ENCODE measurements at places on chromosomes 16 and 17. TPM values are rescaled to one million over a fixed set of nuclear protein-coding genes. Genes with fewer than 3 reads are reported as not detected.

DNA sequence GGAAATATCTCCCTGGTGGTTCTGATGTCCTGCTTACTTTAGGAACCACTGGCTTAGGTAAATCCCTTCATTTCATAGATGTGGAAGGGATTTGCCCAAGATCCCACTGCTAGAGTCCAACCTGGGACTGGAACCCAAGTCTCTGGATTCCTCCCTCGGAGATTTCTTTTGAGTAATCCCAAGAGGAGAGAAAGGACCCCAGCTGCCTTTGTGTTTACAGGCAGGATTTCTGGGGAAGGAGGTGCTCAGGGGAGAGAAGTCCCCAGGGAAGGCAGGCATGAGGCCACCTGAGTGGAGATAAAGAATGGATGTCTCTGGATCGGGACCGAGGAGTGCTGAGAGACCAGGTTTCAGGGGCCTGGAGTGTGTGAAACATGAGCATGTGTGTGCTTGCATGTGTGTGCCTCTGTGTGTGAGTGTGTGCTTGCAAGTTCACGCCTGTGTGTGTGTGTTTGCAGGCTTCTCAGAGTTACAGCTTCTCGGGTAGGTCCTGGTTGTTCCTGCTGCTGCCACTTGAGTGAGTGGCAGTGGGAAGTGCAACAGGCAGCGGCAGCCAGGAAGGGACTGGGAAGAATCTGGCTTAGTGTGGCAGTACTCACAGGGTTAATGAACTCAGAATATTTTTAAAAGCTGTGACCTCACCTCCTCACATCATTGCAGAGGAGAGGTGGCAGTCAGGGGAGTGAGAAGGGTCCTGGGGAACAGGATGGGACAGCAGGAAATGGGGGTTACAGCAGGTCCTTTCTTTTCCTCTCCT is 2.2 kb downstream of the KCNH6 start:
- DNase-seq = no peak

DNA sequence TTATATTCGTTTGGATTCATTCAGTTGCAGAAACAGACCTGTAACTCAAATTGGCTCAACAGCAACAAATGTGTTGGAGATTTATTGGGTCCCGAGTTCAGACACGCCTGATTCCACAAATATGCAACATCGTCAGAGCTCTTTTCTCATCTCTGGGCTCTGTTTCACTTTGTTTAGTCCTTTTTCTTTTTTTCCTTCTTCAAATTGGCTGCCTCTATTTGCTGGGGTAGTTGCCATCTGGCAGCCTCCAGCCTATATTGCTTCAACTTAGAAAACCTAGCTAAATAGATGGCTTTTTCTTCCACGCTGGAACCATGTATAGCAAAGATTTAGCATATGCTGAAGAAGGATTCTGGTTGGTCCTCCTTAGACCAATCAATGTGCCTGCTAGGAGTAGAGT is 398.5 kb downstream of the RBFOX1 start:
- DNase-seq = no peak

- DNase-seq = no peak
These were observed 4.9 kb downstream of the JMJD6 start for GRCh38 chr17:76721463-76721862.

DNA sequence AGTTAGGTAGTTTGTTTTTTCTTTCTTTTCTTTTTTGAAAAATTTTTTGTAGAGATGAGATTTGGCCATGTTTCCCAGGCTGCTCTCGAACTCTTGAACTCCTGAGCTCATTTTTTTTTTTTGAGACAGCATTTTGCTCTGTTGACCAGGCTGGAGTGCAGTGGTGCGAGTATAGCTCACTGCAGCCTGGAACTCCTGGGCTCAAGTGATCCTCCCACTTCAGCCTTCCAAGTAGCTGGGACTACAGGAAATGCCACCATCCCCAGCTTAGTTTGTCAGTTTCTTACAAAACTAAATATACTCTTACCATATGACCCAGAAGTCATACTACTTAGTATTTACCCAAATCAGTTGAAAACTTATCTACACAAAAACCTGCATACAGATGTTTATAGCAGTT is 14.4 kb upstream of the FBXO47 start:
- no peak for DNase-seq

- peak; percentile 72 for DNase-seq
These were observed 281.5 kb downstream of the SEC14L1 start for GRCh38 chr17:77422104-77422747.

DNA sequence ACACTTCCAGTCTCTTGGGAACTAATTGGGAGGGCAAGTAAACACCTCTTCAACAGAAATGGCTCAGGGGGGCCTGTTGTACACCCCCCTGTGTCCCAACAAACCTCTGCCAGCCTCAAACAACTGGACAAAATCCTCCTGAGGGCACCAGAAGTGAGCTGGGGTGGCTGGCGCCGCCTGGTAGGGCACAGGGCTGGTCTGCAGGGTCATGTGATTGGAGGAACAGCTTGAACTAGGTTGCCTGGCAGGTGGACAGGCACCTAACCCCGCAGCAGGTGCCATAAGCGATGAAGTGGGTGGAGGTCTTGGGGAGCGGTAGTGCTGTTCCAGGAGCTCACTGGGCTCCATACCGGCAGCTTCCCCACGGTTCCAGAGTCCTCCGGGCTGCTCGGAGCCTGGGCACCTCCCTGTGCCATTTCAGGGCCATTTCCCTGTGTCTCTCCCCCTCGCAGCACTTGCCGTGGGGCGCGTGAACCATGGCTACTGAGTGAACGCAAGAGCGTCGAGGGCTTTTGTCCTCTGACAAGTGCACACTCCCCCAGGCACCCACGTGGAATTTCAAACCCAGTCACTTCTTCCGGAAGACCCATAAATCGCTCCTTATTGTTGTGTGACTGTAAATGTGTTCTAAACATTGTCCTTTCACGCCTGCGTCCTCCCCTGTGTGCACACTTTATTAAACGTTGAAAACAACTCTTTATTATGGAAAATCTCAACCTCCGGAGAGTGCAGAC is 101.5 kb downstream of the SEC14L1 start:
- DNase-seq = no peak

DNA sequence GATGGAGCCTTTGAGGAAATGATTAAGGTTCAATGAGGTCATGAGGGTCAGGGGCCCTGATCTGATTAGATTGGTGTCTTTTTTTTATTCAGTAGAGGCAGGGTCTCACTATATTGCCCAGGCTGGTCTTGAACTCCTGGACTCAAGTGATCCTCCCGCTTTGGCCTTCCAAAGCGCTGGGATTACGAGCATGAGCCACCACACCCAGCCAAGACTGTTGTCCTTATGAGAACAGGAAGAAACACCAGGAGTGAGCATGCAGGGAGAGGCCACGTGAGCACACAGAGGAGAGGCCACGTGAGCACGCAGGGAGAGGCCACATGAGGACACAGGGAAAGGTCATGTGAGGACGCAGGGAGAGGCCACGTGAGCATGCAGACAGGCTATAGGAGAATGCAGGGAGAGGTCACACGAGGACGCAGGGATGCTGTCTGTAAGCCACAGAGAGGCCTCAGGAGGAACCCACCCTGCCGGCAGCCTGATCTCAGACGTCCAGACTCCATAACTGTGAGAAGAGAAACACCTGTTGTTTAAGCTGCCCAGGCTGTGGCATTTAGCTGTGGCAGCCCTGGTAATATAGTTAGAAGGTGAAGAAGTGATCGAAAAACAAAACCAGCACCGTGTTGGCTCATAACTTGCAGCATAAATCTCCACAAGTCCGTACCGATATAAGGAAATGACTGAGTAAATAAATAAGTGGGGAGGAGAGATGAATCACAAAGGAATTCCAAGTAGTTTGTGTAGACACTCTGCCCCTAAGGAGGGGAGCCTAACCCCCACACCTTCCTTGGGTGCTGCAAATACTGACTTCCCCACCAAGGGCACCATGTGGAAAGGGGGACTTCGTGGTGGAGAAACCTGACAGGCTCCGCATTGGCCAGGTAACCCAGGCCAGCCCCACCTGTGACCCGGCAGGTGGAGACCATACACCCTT is 14.6 kb upstream of the CSNK1D start:
- DNase-seq = peak; percentile 85

DNA sequence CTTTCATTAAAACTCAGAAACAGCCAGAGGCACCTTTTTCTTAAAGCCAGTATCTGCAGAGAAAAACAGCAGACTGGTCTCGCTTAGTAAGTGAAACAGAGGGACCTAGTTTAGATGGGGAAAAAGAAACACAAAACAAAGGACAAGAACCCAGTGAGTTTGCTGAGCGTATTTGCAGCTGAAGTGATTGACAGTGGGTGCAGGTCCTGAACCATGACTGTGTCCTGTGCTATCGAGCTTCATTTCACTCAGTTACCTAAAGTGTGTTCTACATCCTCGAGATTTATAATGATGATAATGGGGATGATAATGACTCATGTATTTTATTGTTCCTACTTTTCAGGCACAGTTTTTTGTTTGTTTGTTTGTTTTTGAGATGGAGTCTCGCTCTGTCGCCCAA is 31.7 kb upstream of the WFIKKN2 start:
- DNase-seq = no peak

- no peak for DNase-seq
These were observed 591.4 kb upstream of the CDH11 start for GRCh38 chr16:65713181-65713808.

- DNase-seq = peak; percentile 82
These were observed 4.0 kb upstream of the RPL38 start for GRCh38 chr17:74199306-74200092.

DNA sequence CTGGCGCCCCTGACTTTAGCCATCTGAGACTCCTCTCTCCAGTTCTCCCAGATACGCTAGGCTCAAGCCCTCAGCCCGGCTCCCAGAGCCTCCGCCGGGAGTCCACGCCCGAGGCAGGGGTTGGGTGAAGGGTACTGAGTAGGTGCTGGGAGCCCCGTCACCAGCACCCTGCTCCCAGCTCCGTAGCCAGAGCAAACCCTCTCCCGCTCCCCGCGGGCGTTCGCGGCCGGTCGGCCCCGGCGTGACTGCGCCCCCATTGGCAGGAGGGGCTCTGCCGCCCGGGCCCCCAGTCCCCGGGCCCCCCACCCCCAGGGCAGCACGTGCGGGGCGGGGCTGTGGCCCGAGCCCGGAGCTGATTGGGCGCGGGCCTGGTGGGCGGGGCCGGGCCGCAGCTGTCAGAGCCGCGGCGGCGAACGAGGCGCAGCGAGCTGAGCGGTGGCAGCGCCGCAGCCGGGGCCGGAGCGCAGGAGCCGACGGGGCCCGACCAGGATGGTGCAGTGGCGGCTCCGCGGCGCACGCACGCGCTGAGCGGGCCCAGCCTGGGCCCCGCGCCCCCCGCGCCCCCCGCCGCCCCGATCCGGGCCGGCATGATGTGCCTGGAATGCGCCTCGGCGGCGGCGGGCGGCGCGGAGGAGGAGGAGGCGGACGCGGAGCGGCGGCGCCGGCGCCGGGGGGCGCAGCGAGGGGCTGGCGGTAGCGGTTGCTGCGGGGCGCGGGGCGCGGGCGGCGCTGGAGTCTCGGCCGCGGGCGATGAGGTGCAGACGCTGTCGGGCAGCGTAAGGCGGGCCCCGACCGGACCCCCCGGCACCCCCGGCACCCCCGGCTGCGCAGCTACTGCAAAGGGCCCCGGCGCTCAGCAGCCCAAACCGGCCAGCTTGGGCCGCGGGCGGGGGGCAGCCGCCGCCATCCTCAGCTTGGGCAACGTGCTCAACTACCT is at the start of gene SPNS2:
Gene SPNS2 (plus strand): TSS at position 421 of the 937 bp plus-strand sequence. CDS start 167 bp downstream, at position 588.
- DNase-seq = peak; percentile 77

- DNase-seq = no peak
These were observed 27.8 kb upstream of the SLFN13 start for GRCh38 chr17:35476283-35476820.

Gene ZDHHC1
- 3.0 TPM for total RNA-seq

Gene HYDIN
- 2.5 TPM for total RNA-seq

Gene KARS1
- total RNA-seq = 234 TPM

Gene ZNF750
- total RNA-seq = not detected

Data from Daoy (cell line).